Activated CD4-positive, CD25-positive, alpha-beta regulatory T cell treated with anti-CD3 and anti-CD28 coated beads, Interleukin-2, amount 50 U/mL, for 72 hours (primary cell): ENCODE measurements at places on chromosomes 1 and 21.

- no peak for DNase-seq
Observed at GRCh38 chr1:17873007-17873675, 118.0 kb downstream of the ACTL8 start.

- no peak for DNase-seq
Observed at GRCh38 chr1:21577933-21578332, 68.7 kb downstream of the ALPL start.

DNA sequence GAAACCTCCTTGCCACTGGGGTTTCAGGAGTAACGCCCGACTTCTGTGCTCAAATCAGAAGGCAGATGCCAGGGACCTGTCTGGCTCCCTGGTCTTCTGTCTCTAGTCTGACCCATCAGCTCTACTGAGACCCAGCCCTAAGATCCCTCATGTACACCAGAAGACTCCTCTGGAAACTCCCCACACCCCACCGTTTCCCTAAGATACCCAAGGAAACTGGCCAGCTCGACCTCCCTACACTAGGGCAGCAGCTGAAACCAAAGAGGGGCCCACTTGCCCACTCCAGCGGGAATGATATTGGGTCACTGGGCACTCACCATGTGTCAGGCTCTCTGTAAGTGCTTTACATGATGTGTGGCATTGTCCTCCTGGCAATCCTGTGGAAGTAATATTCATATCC is 469 bp upstream of the S100A16 start:
- DNase-seq, result no peak

DNA sequence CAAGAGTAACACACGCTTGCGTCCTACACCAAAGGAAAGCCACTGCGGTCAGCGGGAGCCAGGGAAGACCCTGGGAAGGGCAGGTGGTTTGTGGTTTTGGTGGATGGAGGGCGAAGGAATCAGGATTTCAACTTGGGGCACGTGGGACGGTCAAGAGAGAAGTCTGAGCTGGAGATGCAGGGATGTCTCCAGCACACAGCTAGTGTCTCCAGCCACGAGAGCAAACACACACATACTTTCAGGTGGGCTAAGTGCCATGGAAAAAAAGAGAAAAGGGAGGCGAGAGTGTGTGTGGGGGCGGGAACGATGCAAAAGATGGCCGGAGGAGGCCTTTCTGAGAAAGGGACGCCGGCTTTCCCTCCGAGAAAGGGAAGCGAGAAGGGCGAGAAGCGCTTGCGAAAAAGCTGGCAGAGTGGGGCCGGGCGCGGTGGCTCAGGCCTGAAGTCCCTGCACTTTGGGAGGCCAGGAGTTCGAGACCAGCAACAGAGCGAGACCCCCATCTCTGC is 1.4 kb upstream of the SRRM1 start:
- DNase-seq, result peak; percentile 45

DNA sequence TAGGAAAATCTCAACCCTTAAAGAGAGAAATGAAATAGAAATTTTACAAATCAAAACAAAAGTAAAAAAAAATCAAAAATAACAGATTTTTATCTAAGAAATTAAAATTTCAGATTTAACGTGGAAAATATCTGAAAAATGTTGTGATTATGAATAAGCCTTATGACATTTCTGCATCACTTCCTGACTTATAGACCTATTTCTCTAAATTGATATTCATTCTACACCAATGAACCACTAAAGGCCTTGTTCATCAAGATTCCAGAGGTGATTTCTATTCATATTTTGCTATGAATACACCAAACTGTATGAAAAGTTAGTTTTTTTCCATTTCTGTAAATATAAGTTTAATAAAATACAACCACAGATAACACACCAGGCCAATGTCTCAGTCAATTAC is 261.5 kb downstream of the SMYD3 start:
- no peak for DNase-seq

DNA sequence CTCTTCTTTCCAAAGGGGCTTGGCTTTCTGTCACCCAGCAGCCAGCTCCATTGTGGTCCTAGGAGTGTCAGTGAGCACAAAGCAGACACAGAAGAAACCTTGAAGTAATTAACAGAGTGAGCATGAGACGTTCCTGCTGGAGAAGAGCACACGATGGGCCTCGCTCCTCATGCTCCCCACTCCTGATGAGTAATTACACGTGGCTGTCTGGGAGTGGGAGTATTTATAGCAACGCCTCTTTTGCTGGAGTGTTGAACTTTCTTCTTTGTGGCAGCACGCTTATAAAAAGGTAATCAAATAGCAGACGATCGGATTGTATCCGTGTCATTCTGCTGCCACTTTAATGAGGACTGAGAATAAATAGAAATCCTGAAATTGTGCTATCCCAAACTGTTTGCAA is 185.8 kb downstream of the CAMTA1 start:
- no peak for DNase-seq

DNA sequence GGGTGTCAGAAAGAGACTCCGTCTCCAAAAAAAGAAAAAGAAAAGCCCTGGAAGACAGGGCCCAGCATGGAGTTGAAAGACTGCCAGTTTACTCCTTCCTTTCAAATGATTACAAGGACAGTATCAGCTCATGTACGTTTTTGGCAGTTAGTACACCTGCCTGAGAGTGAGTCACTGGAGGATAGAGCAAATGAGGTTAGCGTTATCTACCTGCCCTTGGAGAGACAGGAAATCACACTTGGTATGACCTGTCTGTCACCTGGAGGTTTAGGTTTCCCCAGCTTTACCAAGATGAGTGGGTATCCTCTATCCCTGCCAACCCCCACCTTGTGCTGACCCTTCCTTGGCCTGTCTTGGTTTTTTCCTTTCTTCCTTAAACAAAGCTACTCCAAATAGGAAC is 96.8 kb upstream of the BMP8A start:
- no peak for DNase-seq

GRCh38 chr1:218965821-218966220 is 207.9 kb upstream of the LYPLAL1 start:
- DNase-seq, result no peak
